ENCODE measurements at places on chromosomes 12 and 14.

- no peak for DNase-seq
Measured at GRCh38 chr12:120703311-120703942, 6.8 kb upstream of the UNC119B start.

GRCh38 chr12:46100551-46101484 lies 110.4 kb upstream of the SCAF11 start:
- no peak for DNase-seq

DNA sequence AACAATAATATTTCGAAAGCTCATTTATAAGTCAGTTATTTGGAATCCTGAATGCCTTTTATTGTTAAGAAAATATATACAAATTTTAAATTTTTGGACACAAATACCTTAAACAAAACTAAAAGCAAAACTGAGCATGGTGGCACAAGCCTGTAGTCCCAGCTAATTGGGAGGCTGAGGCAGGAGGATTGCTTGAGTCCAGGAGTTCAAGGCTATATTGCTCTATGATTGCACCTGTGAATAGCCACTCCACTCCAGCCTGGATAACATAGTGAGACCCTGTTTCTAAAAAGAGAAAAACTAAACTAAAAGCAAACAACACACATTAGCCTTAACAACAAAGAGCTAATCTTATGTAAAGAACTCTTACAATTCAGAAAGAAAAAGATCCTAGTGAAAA lies 78.8 kb downstream of the SMOC1 start:
- DNase-seq = no peak

GRCh38 chr14:77375973-77376770 lies 722 bp downstream of the TMED8 start:
- DNase-seq = no peak

- DNase-seq = no peak
Measured at GRCh38 chr12:84270470-84271140, 642.0 kb downstream of the SLC6A15 start.

- DNase-seq = no peak
Measured at GRCh38 chr12:6459004-6459337, 7.1 kb downstream of the TAPBPL start.

GRCh38 chr14:56224691-56225681 lies 106.8 kb downstream of the PELI2 start:
- no peak for DNase-seq

GRCh38 chr14:58298477-58299400 lies at the start of gene ARID4A:
Gene ARID4A (plus strand): TSS chr14:58298555. CDS start chr14:58299855, 1,300 bp downstream.
- peak; percentile 22 for DNase-seq

GRCh38 chr14:77014734-77015133 lies 13.8 kb downstream of the IRF2BPL start:
- no peak for DNase-seq

GRCh38 chr12:48119834-48120195 lies 651 bp downstream of the PFKM start:
- peak; percentile 49 for DNase-seq

GRCh38 chr14:29805415-29806123 lies 122.1 kb downstream of the PRKD1 start:
- no peak for DNase-seq

- no peak for DNase-seq
Measured at GRCh38 chr12:55713721-55714120, 2.1 kb upstream of the BLOC1S1 start.

DNA sequence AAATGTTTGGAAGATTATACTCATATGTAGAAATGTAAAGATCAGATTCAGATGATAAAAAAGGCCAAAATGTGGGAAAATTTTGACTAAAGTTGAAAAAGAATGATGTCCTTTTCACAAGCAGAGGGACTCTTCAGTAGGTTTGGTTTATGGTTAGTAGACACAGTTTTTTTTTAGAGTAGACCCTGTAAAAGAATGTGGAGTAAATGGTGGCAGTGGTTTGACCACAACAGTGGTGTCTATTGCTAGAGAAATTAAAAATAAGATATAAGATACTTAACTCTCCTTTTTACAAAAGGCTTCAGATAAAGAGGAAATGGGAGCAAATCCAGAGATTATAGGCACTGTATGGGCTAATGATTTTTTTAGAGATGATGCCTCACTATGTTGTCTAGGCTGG lies 21.8 kb downstream of the RAP1B start:
- DNase-seq = no peak

- no peak for DNase-seq
Measured at GRCh38 chr12:52156311-52156710, 35.5 kb downstream of the KRT80 start.

GRCh38 chr12:88993651-88994050 lies 358.6 kb downstream of the DUSP6 start:
- DNase-seq = peak; percentile 3

- DNase-seq = no peak
Measured at GRCh38 chr12:111394480-111394879, 11.2 kb upstream of the SH2B3 start.

- DNase-seq = no peak
Measured at GRCh38 chr12:120362516-120363273, 6.3 kb downstream of the MSI1 start.

DNA sequence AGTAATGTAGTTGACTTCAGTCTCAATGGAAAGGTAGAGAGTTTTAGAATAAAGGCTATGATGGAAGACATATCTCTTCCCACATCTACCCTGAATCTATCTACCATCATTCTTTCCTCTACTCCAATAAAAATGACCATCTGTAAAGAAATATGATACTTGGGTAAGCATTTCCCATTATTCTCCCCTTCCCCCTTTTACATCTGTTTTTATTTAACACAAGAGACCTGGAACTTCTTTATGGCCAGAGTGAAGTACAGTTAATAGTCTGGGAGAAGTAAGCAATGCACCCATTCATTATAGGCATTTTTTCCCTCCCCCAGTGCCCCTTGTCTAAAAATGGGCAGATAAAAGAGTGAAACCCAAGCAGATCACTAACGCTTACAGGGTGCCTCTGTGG lies 6.5 kb downstream of the TPH2 start:
- no peak for DNase-seq

GRCh38 chr14:53851394-53852090 lies 105.1 kb downstream of the BMP4 start:
- DNase-seq = no peak

- DNase-seq = no peak
Measured at GRCh38 chr12:65330331-65330730, 51.8 kb downstream of the MSRB3 start.

GRCh38 chr12:131091976-131092691 lies 138.4 kb downstream of the ADGRD1 start:
- DNase-seq = no peak

- no peak for DNase-seq
Measured at GRCh38 chr12:121783766-121784165, 9.7 kb downstream of the RHOF start.

GRCh38 chr12:80419644-80420043 lies 24.4 kb upstream of the PTPRQ start:
- DNase-seq = peak; percentile 56

DNA sequence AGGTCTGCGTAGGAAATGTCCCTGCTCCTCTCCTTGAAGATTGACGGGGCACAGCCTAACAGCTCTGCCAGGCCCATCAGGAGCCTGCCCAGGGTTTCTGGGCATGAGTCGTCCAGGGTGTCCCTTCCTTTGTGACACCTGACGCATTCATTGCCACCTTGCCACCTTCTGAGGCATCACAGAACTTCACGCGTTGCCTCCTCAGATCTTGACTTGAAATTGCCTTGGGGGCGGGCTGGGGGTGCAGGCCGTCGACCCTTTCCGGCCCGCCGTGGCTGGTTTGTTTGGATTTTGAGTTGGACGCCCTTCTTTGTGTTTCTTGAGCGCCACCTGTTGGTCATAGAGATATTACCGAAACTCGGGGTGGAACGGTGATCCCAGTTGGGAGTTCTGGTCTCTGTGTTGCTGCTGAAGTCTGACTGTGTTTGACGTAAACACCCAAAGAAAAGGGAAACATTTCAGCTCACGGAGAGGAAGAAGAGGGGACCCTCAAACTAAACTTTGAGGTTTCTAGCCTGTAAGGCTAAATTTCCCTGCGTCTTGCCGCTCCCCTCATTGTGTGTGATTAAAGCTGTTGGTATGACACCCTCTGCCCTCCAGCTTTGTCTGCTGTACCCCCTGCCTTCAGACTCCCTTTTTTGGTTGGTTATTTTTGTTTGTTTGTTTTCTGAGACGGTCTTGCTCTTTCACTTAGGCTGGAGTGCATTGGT lies 44.6 kb downstream of the MLXIP start:
- DNase-seq = peak; percentile 68

GRCh38 chr12:26158078-26158764 lies 33.4 kb upstream of the BHLHE41 start:
- DNase-seq = no peak

GRCh38 chr12:116929885-116930284 lies 19.1 kb downstream of the FBXW8 start:
- no peak for DNase-seq

GRCh38 chr12:75660107-75660530 lies 148.7 kb upstream of the KRR1 start:
- no peak for DNase-seq

DNA sequence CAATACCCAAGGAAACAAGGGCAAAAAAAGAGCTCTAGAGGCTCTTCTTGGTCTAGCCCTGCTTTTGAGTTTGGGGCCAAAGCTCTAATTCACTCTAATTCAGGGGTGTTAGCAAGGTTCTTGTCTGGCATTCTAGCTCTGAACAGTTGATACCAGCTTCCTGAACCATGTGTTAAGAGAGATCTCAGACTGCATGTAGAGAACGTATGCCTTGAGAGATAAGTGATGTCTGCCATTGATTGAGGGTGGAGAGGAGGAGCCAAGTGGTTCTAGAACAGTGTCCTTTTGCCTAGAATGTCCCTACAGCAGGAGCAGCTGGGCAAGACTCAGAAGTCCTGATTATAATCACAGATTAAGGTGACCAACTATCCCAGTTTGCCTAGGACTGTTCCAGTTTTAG lies 18.2 kb upstream of the POC1B start:
- no peak for DNase-seq

DNA sequence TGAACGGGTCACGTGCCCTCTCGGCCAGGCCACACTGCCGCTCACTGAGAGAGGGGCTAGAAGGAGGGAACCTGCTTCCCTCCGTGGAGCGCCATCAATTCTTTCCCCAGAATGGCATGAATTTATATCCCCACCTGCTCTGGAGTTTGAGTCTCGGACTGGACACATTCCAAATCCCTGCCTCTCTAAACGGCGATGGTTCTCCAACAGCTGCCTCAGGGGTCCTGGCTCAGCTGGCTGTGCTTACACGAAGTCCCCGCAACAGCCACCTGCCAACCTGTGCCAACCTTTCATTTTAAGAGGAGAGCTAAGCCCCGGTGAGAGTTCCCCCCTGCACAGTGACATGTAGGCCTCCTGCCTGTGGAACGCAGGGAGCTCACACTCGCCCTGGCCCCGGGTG lies 73.2 kb downstream of the RIMBP2 start:
- no peak for DNase-seq

- DNase-seq = no peak
Measured at GRCh38 chr12:18290386-18290785, 29.1 kb downstream of the PIK3C2G start.

- DNase-seq = no peak
Measured at GRCh38 chr12:113077859-113078255, 21.3 kb downstream of the DTX1 start.

Data from putamen (tissue), 1 donor.